ENCODE measurements at places on chromosomes 7 and 10.

- no peak for DNase-seq
These were observed 123.6 kb downstream of the UBE2H start for GRCh38 chr7:129828989-129829736.

DNA sequence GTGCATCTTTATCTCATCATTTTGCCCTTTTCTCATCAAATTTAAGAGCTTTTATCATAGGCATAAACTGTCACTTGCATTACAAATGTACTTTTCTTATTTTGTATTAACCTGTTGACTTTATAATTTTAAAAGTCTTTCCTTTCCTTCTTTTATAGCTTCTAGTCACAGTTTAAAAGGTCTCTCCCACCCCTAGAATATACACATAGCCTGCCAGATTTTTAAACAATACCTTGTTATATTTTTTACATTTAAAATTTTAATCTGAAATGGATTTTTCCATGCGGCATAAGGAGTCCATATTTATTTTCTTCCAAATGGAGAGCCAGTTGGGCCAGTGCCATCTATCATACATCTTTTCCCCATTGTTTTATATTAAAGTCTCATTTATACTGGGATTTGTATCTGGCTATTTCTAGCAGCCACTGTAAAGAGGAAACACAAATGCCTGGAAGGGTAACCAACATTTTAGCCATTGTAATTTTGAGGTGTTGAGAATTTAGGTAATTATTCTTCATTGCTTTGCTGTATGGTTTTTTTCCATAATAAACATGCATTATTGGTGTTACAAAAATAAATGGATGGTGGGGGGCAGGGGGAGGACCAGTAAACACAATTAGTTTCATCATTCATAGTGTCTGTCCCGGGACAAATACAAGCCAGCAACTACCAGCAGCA, 92.8 kb downstream of the CCDC71L start:
- DNase-seq: no peak

- DNase-seq: no peak
These were observed 19.1 kb upstream of the PSMG3 start for GRCh38 chr7:1588978-1589377.

- no peak for DNase-seq
These were observed 359.7 kb upstream of the C7orf33 start for GRCh38 chr7:148230883-148231282.

DNA sequence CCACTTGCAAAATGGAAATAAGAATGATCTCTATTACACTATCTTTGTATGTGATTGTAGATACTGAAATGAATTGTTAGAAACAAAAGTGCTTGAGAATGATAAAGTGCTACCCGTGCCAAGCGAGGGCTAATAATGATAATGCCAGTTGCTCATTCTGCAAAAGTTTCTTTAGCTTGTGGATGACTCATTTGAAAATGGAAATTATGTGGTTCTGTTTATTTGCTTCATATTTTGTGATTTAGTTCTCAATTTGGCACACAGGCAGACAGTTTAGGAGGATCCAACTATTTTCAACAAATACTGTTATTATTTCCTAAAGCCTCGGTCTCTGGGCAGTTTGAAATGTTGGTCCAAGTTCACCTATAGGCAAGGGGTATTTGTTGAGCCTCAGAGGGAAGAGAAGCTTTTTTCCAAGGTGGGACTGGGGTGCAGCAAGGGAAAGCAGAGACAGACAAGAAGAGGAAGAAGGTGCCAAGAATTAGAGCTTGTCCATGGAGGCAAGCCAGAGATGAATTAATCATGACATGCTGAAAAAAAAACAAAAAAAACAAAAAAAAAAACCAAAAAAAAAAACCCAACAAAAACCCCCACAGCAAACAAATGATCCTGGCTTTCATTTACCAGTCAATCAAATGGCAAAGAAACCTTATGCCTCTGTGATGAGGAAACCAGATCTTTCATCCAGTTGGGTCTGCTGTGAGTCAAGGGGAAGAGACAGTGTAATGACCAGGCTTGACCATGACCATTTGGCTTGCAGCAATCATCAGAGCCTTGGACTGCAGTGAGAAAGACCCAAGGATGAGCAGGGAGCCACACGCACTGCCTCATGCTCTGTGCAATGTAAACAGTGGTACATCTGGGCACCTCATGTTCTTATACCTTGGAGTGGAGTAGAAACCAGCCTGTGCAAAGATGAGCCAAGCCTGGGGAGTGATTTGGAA, 285.0 kb upstream of the HABP2 start:
- DNase-seq: no peak

- no peak for DNase-seq
These were observed 104.8 kb upstream of the LAMB4 start for GRCh38 chr7:108234971-108235450.

DNA sequence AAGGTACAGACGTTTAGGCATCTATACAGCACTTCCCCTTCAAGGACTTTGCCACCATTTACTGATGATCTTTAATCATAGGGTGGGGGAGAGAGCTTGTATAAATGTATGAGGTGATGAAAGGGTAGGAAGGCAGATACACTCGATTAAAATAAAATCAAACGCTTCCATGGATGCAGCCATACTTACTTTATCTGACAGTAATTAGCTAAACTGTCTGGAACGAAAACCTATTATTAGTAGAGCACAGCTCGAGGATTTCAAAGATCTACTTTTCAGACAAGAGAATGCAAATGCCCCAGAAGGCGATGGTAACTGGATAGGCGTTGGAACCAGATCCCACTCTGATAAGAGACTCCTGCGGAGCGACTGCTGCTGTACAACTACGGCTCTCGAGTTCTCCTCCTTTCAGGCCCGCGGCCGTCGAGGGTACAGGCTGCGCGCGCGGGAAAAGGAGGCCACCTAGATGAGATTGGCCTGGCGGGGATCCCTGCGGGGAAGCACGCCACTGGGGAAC, 3.1 kb upstream of the NKX2-3 start:
- no peak for DNase-seq

DNA sequence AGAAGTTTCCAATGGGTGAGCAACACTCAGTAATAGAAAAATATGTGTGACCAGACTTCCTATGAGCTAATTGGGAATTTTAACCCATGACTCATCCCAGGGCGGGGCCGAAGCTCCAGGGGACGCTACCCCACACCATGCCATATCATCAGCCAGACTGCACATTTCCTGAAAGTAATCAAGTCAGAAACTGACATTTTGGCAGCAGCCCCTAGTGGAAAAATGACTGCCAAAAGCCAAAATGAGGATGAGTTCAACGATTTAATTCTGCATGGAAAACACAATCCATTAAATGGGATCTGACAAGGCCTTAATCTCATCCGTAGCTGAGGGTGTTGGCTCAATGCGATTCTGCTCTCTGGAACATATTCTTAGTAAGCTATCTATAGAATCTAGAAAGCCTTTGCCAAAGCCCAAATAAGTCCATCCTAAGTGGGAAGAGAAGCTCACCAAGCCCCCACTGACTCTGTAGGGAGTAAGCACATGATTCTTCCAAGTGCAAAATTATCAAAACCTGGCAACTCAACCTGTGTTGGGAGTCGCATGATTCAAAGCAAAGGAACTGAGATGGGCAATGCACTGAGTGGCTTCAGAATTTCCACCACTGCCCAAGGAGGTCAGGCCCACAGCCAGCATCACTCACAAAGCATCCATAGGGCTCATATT, 93.1 kb upstream of the PDE1C start:
- no peak for DNase-seq

- no peak for DNase-seq
These were observed 805 bp upstream of the WDFY4 start for GRCh38 chr10:48683868-48684267.

GRCh38 chr10:11823989-11824346, 812 bp downstream of the PROSER2 start:
- DNase-seq: no peak
